ENCODE measurements at places on chromosomes 2 and 18. TPM values are rescaled to one million over a fixed set of nuclear protein-coding genes. Genes with fewer than 3 reads are reported as not detected.

MAP2 gene
- 0.31 TPM for total RNA-seq

XDH gene
- total RNA-seq, result 0.07 TPM

TIGD1 gene
- 7.0 TPM for total RNA-seq

DSC2 gene
- total RNA-seq, result not detected

PROKR1 gene
- total RNA-seq, result not detected

TUBA4B gene
- total RNA-seq, result not detected

RNF103 gene
- total RNA-seq, result 17.4 TPM

NXPH2 gene
- total RNA-seq, result not detected

All from activated T-cell treated with anti-CD3 and anti-CD28 coated beads, Interleukin-2, amount 50 U/mL, for 72 hours (primary cell).